Lung microvascular endothelial cell (primary cell): ENCODE measurements at places on chromosomes 1 and 21.

DNA sequence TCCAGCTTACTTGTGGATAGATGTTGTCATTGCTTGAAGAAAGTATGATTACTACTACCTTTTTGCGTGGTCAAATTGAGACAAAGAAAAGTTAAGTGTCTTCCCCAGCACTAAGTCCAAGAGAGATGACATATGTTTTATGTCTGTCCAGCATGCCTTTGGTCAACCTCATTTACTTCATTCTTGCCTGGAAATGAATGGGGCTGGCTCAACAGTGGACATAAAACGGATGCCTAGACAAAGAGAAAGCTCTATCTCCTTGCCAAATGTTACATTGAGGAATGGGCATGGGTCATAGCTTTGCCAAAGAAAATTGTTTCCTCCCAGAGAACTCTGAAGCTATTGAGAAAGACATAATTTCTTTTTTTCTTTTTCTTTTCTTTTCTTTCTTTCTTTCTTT, 82.4 kb upstream of the PLPPR4 start:
- no peak for DNase-seq

DNA sequence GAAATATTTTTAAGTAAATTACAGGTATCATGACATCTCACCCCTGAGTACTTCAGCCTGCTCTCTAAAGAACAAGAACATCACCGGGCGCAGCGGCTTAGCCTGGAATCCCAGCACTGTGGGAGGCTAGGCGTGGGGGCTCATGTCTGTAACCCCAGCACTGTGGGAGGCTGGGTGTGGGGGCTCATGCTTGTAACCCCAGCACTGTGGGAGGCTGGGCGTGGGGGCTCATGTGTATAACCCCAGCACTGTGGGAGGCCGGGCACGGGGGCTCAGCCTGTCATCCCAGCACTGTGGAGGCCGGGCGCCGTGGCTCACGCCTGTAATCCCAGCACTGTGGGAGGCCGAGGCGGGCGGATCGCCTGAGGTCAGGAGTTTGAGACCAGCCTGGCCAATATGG, 7.7 kb upstream of the CDK11B start:
- DNase-seq, result no peak

DNA sequence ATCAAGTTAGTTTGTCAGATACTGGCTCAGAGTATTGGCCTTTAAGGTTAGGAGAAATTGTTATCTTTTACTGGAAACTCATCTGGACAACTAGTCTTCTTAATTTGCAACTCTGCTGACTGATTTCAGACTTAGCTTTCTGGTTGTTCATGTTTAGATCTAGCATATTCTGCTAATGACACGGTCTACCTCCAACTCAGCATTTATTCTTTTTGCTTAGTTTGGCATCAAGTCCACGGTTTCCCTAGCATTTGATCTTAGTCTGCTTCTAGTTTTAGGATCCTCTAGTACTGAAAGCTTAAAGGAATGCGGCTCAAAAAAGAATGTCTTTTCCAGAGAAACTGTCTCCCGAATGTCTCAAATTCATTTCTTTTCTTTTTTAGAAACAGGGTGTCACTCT, 75.6 kb upstream of the SLFNL1 start:
- DNase-seq, result no peak

GRCh38 chr1:54371942-54372275, 34.3 kb downstream of the SSBP3 start:
- no peak for DNase-seq

DNA sequence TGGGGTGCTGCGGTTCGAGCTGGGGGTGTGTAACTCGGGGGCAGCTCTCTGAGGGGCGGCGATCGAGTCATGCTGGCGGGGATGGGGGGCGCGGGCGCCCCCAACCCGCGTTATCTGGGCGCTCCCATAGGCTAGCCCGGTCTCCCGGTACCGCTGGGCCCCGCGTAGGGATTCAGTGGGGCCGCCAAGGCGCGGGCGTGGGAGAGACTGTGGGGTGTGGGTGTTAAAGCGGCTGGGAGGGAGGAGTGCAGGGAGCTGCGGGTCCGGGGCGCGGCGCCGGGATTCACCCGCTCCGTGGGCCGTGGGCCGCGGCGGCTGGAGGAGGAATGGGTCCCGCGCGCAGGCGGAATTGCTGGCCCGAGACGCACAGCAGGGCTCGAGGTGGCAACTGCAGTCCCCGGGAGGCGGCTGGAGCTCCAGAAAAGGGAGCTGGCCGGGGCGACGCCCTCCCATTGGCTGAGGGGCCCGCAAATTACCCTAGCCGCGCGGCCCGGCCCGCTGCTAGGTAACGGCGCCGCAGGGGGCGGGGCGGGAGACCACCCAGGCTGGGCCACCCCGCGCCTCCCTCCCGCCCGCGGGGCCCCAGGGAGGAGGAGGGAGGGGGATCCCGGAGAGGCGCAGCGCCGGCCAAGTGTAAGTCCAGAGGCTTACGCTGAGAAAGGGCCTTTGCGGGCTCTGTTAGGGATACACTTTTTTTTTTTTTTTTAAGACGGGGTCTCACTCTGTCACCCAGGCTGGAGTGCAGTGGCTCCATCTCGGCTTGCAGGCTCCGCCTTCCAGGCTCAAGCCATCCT, at the start of gene PTCH2:
PTCH2 (minus strand) TSS at position 392 of the 794 bp plus-strand sequence; CDS start at position 71, 321 bp downstream.
- DNase-seq, result peak; percentile 48

DNA sequence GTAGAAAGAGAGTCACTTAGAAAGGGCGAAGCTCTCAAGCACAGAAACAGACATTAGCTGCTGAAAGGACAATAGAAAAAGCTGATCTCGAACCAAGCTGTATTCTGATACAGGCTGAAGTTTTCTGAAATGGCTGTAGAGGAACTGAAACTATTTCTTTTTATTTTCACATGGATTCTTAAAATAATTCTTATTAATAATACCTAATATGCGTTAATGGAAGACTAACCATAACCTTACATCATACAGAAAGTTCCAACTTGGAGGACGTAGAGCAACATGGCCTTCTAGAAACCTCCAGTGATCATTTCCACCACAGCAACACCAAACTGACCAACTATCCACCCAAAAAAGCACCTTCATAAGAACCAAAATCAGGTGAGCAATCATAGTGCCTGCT, 52.8 kb upstream of the ACADM start:
- DNase-seq, result no peak

DNA sequence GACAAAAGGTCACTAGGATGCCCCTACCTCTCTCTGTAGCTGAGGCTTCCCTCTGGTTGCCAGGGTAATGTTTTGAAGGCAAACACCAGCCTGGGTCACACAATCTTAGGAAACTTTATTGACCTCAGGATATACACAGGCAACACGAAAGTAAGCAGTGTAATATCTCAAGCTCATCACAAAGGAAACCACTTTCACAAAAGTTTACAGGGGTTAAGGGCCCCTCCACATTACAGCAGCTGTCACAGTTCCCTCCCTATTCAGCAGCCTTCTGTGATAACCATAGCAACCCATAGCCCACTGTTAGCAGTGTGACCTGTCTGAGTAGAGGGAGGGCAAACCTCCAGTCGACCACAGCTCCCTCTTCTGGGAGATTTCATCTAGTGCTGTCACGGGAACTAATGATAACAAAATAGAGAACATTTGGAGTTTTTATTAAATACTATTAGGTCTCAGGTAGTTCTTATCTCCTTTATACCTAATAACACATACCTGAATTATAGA, 149.8 kb downstream of the PTPRC start:
- DNase-seq, result peak; percentile 98

DNA sequence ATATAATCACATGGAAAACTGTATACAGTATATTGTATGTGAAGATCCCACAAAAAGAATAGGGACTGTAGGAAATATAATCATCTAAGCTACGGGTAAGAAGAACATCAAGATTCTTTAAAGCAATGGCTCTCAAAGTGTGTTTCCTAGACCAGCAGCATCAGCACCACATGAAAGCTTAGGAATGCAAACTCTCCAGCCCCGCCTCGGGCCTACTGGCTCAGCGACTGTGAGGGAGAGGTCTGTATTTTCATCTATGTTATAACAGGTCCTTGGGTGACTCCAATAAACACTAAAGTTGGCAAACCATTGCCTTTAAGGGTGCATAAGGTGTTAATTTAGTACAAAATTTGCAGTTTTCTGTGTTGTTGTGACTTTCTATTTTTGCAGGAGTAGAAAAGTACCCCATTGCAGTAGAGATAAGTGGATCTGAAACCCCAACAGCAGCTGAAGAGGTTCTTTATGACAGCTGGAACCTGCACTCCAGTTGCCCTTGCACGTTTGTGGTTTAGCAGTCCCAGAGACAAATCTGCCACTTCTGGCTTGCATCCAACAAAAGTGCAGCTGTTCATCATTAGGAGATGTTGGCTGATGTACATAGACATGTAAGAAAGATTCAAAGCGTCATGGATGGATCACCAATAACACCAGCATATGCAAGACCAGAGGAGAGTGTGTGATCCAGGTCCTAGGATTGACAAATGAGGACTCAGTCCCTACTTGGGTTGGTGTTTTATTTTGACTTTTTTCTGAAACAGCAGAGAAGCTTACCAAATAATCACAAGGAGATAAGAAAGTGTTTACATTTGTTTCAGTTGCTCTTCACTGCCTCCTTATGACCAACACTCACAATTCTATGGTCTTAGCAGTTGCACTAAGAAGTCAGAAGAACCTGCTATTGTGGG, 15.9 kb upstream of the IFNAR1 start:
- peak; percentile 37 for DNase-seq

GRCh38 chr21:16084776-16085364, 355.1 kb downstream of the USP25 start:
- DNase-seq, result no peak

GRCh38 chr1:53644909-53645689, 93.9 kb downstream of the GLIS1 start:
- DNase-seq, result peak; percentile 69

DNA sequence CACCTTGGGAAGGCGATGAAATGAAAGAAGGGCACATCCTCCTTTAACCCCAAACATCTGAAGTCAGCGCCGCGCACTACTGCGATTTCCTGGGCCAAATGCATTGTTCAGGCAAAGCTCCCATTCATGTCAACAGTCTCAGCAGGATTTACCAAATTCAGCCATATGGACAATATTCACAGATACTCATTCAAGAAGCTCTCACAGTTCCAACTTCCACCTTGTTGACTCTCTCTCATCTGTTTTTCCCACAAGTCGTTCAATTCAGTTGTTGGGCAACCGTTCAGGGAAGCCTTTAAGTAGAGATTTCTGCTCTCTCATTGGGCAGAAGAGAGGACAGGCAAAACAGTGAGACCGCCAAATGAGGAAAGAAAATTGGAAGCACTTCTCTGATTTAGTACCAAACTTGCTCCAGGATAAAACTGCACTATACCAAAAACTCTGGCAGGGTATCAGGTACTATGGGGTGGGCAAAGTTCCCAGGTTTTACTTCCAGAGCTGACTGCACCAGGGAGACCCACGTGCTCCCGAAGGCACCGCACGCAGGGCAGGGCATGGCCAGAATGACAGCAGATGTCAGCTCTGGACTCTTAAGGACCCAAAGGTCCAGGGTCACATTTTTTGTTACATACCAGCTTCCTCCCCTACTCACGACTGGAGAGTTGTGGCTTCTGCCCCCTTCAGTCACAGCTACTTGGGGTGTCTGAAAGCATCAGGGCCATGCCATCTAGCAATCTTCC, 668.8 kb downstream of the KIF26B start:
- DNase-seq, result no peak

DNA sequence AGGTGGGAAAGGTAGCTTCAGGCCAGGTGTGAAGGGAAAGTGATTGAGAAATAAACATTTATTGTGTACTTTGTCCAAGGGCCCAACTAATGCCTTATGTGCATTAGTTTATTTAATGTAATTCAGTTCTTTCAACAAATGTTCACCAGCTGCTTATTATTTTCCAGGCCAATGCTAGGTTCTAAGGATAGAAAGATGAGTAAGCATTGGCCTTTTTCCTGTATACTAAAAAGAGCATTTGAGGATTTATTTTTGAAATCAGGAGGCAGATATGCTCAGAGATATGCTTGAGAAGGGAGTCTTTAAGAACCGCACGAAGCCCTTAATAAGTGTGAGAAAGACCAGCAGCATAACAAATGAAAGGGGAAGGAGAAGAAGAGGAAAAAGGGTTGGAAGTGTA, 32.0 kb downstream of the CLCA1 start:
- DNase-seq, result no peak

DNA sequence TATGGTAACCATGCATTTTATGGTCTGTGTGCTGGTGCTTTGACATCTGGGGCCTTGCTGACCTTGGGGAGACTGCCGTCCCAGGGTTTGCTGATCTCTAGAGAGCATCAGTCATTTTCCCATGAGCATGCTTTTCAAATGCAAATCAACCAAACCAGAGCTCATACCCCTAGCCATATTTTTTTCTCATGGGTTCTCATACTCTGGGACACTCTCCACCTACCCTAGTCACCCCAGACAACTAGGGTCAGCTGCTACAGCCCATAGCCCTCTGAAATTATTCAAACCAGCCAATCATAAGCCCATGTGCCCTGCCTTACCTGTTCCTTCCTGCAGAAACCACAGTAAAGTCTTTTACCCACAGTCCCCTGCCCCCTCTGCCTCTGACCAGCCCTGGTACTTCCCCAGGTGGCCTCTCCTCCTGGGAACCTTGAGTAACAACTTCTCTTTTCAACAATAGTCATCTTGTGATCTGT, 132.0 kb downstream of the MAP3K21 start:
- no peak for DNase-seq

GRCh38 chr1:168447871-168448270, 95.9 kb downstream of the XCL2 start:
- no peak for DNase-seq

DNA sequence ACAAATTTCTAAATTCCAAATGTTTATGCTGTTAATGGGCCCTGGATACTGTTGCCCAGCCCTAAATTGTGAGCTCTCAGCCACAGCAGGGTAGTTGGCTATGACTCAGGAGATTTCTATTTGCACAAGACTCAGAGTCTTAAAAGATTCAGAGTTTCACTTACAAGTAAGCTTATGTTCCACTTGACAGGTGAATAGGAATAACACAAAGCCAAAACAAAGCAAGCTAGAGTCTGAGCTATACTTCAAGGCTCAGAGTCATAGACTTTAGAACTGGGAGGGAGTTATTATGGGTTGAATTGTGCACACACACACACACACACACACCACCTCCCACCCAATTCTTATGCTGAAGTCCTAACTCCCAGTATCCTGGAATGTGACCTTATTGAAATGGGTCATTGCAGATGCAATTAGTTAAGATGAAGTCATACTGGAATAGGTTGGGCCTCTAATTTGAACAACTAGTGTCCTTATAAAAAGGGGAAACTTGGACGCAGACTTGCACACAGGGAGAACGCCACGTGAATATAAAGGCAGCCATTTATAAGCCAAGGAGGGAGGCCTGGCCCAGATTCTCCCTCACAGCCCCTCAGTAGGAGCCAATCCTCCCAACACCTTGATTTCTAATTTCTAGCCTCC, 30.2 kb downstream of the PRDX6 start:
- DNase-seq, result peak; percentile 30

- DNase-seq, result no peak
Measured at GRCh38 chr1:115882913-115883902, 42.3 kb upstream of the NHLH2 start.
